ENCODE measurements at places on chromosomes 1 and 21. TPM values are rescaled to one million over a fixed set of nuclear protein-coding genes. Genes with fewer than 3 reads are reported as not detected.

Gene SLC1A7
- under 0.01 TPM for total RNA-seq

Gene LGR6
- not detected for total RNA-seq

Gene DEDD
- 22.5 TPM for total RNA-seq

Gene PYHIN1
- total RNA-seq, result not detected

Gene HJV
- total RNA-seq, result not detected

Gene GPR137B
- total RNA-seq, result 11.6 TPM

Gene CELSR2
- 1.3 TPM for total RNA-seq

Gene PTGER3
- 0.97 TPM for total RNA-seq

Gene S100A7
- not detected for total RNA-seq

Gene LCE2C
- not detected for total RNA-seq

Gene REG4
- total RNA-seq, result not detected

Gene CFAP141
- not detected for total RNA-seq

Gene ANKRD34A
- total RNA-seq, result 1.6 TPM

Gene GMEB1
- 9.1 TPM for total RNA-seq

Gene DCST1
- not detected for total RNA-seq

Gene GPN2
- 9.5 TPM for total RNA-seq

Gene ANGEL2
- 41.2 TPM for total RNA-seq

Gene HRNR
- not detected for total RNA-seq

Data from fibroblast of villous mesenchyme (primary cell).